ENCODE measurements at places on chromosomes 11 and 22.

- DNase-seq: no peak
Measured at GRCh38 chr22:17897858-17898257, 123.6 kb upstream of the BID start.

DNA sequence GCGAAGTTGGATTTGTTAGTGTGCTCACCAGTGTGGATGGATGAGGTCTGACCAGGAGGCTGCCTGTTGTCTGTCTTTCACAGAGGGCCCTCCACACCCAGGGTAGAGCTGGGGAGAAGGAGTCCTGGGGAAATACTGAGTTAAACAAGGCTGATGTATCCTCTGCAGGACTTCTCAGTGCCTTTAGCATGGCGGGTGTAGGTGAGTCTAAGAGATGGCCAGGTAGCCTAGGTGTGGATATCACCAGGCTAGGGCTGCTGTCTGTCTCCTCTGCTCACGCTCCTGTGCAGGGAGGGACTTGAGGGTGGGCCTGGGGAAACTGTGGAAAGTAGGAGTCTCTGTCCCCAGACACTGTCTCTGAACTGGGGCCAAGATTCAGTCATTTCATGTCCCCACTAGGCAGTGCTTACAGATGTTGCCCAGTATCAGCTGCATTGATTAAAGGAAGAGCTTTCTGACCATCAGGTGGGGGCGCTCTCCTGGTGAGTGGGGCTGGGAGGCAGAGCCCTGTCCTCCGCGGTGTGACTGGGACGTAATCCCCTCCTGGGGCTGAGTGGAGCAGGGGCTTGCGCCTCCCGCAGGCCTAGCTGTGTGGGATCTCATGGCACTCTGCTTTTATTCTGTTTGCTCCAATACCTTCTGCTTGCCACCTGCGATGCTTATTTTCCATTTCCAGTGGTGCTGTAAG, 35.5 kb upstream of the CCDC188 start:
- DNase-seq: no peak

GRCh38 chr11:114078423-114078822, 18.9 kb downstream of the ZBTB16 start:
- DNase-seq: no peak

DNA sequence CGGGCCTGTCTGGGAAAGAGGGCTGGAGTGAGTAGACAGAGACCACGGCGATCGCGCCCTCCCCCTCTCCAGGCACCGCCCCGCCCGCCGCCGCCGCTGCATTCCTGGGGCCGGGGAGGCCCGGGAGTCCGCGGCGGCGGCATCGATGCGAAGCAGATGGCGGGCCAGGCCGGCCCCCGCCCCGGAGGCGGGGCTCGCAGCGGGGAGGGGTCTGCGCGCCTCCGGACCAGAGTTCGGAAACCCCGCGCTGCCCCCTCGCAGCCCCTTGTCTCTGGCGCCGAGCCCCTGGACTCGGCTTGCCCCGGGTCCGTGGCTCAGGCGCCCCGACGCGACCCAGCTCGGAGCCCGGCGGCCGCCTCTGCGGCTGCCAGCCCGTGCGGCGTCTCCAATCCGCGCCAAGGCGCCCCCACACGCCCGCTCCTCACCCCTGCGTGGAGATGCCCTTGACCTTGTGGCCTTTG, 1.3 kb downstream of the SCARF2 start:
- DNase-seq: no peak
